ENCODE measurements at places on chromosomes 3 and 15. TPM values are rescaled to one million over a fixed set of nuclear protein-coding genes. Genes with fewer than 3 reads are reported as not detected.

DNA sequence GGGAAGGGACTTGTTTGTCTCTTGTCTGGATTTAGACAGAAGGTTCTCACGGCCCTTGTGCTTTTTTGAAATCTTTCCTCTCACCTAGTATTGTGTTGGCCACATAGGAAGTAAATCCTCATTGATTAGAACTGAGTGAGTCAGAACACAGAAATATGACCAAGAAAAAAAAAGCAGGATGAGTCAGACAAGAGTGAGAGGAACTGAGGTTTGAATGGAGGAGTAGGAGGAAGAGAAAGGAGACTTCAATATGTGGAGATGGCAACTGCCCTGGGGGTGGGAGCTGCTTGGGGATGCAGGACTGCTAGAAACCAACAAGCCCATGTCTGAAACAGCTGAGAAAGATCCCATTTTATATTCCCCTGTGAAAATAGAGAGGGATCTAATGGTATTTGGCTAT lies 194.1 kb upstream of the ZBTB20 start:
- no peak for DNase-seq

- no peak for DNase-seq
These were observed 51.3 kb upstream of the MTMR10 start for GRCh38 chr15:31042751-31043150.

GRCh38 chr3:130465521-130465920 lies 51.5 kb upstream of the COL6A6 start:
- DNase-seq, result no peak

GRCh38 chr3:139121513-139122220 lies 77.0 kb upstream of the PRR23C start:
- no peak for DNase-seq

DNA sequence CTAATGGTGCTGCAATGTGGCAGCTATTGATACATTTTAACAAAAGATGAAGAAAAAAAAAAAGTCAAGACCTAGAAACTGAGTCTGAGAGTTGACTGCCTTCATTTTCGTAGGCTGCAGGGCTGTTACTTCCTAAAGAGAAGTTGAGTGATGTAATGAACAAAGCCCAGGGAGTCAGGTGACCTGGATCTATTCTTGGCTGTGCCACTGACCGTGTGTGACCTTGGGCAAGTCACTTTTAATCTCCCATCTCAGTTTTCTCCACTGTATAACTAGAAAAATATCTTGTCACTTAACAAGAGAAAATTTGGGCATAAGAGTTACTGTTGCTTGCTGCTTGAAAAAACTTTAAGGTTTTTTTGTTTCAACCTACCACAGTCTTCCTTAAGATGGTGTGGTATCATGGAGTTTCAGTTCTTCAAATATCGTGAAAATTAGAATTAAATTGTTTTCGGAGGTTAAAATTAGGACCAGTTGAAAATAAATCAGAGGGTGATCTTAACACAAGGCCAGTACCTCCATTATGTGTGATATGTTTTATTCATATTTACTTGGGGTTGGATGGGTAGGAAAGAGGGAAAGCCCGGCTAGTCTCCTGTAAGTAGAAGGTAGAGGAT lies 5.8 kb downstream of the FMN1 start:
- DNase-seq, result no peak

- DNase-seq, result no peak
These were observed 28.3 kb downstream of the ANAPC13 start for GRCh38 chr3:134457376-134458074.

DNA sequence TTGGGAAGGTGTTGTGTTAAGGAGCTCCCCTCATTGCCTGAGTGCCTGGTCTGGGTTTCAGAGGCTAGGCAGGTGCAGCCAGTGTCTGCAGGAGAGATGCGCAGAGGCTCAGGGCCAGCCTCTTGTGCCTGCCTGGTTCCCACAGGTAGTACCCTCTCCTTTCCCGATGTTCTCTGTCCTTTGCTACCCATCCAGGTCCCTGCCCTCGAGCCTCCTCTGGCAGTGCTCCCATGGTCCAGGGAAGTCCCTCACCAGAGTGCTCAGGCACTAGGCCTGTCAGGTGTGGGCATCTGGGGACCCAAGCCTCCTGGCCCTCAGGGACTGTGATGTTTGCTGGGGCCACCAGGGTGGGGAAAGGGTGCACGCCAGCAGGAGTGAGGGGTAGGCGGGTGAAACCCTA lies 5.0 kb downstream of the TRPM1 start:
- no peak for DNase-seq

DNA sequence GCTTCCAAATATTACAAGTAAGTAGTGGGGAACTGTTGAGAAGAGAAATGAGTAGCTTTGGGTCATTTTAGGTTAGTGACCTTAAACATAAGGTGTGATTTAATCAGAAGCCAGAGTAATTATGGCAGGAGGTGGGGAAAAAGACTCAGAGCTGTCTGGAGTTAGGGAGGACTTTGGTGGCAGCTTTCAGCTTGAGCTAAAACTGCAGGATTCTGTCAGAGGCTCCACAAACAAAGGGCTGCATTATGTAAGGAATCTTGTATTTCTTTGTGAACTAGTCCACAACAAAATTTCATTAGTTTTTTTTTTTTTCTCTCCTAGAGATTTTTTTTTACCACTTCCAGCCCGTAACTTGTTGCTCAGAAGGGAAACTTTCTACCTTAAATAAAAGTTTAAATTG lies 345.3 kb downstream of the TIGIT start:
- DNase-seq, result no peak

DNA sequence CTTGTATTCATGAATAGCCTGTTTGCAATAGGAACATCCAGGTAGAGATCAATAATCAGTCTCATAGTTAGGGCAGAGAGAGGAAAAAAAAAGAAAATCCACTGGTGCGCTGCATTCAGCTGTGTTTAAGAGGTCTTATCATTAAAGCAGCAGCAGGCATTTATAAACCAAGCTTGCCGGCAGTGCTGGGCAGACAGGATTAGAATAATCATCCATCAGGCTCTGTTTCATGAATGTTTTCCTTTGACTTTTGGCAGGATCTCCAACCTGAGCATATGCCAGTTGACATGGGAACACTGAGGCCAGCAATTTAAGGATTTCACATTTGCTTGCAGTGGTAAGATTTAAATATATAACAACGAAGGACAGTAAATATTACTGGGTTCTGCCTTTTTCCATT lies 305.2 kb upstream of the SEMA6D start:
- DNase-seq, result no peak

DNA sequence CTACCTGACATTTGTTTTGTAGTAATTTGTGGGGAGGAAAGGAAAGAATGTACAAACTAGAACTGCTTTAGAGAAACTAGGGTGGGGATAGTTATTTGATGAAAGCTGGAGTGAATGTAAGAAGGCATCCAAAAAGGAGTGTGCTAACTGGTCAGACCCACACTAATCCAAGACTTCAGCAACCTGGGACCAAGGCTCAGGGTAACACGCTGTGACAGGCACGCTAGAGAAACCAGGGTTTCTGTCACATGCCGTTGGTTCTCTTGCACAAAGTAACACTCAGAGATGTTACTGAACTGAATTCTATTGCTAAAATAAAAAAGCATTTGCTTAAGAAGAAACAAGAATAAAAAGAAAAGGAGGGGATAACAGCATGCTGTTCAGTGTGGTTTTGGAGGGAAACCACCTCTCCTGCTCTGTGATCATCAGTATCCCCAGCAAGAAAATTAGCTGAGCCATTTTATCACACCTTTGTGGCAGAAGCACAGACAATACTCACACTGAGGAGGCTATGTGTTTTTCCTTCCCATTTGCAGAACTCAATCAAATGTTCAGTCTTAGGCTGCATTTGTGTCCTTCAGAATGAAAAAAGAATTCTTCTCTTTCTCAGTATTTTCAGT lies 2.8 kb upstream of the CCDC80 start:
- DNase-seq, result no peak

- DNase-seq, result no peak
These were observed 6.7 kb downstream of the CHMP2B start for GRCh38 chr3:87233805-87234204.

- no peak for DNase-seq
These were observed 421 bp downstream of the KLHL18 start for GRCh38 chr3:47283193-47283537.

GRCh38 chr15:77039217-77039533 lies 31.7 kb downstream of the TSPAN3 start:
- DNase-seq, result no peak

- peak; percentile 51 for DNase-seq
These were observed 908.4 kb downstream of the EPHA3 start for GRCh38 chr3:90015688-90016356.

DNA sequence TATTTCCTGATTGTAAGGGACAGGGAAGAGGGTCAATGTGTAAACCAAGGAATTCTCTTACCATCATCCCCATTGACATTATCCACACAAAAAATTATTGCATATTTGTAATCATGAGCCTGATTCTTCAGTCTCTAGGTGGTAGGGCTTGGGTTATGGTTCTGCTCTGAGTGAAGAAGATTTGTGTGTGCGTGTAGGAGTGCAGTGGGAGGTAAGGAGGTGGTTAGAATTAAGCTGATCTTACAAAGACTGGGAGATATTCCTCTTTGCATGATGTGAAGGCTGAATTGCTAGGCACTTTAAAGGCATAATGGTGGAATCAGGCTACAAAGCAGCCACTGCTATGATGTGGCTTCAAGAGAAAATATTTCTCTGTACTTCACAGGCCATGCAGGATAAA lies 23.0 kb upstream of the MINDY4B start:
- DNase-seq, result no peak

DNA sequence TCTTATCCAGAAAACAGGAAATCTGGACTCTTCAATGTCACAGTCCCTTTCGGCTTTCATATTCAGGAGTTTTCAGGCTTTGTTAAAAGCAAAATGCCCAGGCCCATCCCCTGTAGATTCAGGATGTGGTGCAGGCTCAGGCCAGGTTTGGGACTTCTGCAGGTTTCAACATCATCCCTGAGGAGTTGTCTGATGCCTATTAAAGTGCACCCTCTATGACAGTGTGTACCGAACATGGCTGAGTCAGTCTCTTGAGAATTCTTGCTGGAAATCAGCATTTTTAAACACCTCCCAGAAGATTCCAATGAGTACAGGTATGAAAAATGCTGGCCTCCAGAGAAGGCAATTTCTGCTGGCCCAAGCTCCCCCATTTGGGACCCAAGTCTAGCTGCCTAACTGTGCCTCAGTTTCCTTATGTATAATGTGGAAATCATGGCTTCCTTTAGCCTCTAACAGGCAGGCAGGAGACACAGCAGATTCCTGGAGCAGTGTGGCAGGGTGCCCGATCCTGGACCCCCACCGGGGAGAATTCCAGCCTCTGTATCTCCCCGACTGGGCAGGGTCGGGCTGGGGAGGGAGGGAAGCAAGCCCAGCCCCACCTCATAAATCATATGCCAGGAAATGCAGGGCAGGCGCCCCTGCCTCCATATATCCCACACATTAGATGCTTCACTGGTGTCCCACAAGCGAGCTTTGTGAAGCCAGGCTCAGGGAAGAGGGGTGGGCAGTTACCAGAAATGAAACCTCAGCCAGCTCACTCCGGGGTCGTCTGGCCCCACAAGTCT lies 44.4 kb upstream of the SLC6A11 start:
- no peak for DNase-seq

- no peak for DNase-seq
These were observed 33.9 kb downstream of the OXNAD1 start for GRCh38 chr3:16298891-16299290.

GRCh38 chr3:179949412-179949811 lies 87.3 kb downstream of the PEX5L start:
- DNase-seq, result no peak

DNA sequence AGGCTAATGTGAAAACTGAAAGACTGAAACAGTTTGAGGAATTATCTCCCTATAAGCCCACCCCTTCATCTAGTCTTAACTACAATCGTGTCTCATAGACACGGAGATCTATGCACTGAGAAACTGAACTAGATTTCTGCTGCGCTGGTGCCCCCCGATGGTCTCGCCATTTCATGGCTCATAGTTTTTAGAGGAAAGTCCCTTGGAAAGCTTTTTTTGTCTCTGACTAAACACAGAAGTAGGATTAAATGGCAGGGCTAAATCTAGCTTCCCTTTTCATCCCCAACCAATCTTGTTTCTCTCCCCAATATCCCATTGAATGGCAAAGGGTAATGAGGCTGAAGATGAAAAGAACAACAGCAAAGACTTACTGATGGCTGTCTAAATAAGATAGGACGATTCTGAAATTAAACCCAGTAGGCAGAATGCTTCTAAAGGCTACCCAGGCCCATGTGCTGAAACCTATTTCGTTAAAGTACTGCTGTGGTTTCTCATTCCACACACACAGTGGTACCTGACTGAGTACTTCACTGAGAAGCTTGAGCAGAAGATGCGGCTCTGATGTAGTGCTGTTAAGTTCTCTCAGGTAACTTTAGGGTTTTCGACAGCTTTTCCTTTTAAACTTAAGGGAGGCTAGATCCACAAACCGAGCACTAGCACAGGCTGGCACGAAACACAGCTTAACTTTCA lies 142.7 kb downstream of the GADL1 start:
- DNase-seq, result peak; percentile 26

DNA sequence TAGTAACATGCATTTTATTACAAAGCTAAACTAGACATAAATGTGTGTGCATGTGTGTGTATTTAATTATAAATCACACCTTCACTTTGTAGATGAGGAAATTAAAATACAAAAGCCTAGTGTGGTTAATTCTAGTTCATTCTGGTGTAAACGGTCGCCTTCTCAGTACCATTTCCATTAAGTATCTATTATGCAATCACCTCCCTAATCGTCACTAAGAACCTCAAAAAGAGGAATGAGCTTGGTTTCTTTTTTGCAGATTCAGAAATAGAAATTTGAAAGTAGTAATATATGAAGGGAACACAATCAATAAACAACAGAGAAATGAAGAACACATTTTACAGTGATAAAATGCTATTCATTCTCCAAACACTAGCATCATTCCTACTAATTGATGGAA lies 233.2 kb downstream of the ZBBX start:
- DNase-seq, result no peak

- no peak for DNase-seq
These were observed 48.8 kb downstream of the ACAP2 start for GRCh38 chr3:195394024-195394423.

The LDHAL6B gene
- not detected for polyA plus RNA-seq

The MKRN2OS gene
- polyA plus RNA-seq, result not detected

The C3orf85 gene
- not detected for polyA plus RNA-seq

The PTPRG gene
- polyA plus RNA-seq, result 47.7 TPM

The LRRC2 gene
- polyA plus RNA-seq, result 5.8 TPM

The FOXL2 gene
- polyA plus RNA-seq, result 61.2 TPM

The SERPINI2 gene
- not detected for polyA plus RNA-seq

The GNB4 gene
- 4.5 TPM for polyA plus RNA-seq

The KPNA1 gene
- polyA plus RNA-seq, result 61.8 TPM

The LRTM1 gene
- not detected for polyA plus RNA-seq

The CACNA2D3 gene
- 2.0 TPM for polyA plus RNA-seq

The NAA50 gene
- 62.5 TPM for polyA plus RNA-seq

The GOLGA6L10 gene
- 2.1 TPM for polyA plus RNA-seq

The LRRIQ4 gene
- polyA plus RNA-seq, result 0.17 TPM

The HEXA gene
- polyA plus RNA-seq, result 77.7 TPM

The RHOV gene
- polyA plus RNA-seq, result 0.13 TPM

The TRIP4 gene
- 15.6 TPM for polyA plus RNA-seq

The DAPK2 gene
- polyA plus RNA-seq, result 2.5 TPM

The DGKG gene
- 7.0 TPM for polyA plus RNA-seq

The SEMA5B gene
- 3.1 TPM for polyA plus RNA-seq
